Stimulated activated CD8-positive, alpha-beta memory T cell treated with anti-CD3 and anti-CD28 coated beads, Interleukin-4, amount 100 ng/mL, for 1 hour (primary cell): ENCODE measurements at places on chromosomes 7 and 10.

GRCh38 chr7:15891151-15891881, 204.8 kb upstream of the MEOX2 start:
- DNase-seq = no peak

GRCh38 chr10:8445353-8445752, 390.9 kb downstream of the GATA3 start:
- DNase-seq = no peak

DNA sequence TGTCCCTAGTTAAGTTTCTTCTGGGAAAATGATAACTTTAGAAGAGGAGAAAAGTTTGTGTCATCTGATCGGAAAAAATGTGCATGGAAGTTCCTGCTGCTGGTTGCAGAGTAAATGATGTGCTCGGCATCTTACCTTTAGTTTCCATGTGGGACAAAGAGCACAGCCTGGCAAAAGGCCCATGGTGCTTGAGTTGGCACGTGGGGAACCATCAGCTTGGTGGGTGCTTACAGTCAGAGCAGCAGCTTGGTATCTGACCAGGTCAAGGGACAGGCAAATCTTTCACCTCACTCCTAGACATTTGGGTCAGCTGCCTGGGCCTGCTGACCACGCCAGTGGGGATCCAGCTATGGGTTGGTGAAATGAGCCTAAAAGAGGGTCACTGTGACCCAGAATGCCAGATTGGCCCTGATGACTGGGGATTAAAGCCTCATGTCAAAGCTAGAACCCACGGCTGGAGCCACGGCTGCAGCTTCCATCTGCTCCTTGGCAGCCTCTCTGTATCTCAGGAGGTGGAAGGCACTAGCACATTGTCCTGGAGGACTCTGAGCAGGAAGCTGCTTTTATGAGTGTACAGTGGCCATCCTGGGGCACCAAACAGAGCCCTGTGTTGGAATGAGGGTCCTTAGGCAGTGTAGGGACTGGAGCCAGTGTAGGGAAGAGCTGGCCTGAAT, 24.7 kb downstream of the VWC2 start:
- no peak for DNase-seq

DNA sequence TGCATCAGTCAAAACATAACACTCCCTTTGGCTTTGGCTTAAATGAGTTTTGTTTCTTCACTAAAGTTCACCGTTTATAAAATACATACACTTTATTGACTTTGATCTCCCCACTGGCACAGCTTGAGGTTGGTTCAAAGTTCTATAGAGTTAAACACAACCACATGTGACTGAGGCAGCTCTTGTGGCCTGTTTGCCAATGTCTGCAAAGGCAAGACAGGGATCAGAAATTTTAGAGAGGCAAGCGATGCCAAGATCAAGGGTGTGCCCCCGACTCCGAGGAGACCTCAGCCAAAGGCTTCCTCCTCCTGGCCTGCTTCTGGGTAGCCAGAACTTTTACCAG, 129.8 kb upstream of the JCAD start:
- no peak for DNase-seq

- no peak for DNase-seq
Measured at GRCh38 chr10:34717429-34717828, 97.7 kb downstream of the PARD3 start.

DNA sequence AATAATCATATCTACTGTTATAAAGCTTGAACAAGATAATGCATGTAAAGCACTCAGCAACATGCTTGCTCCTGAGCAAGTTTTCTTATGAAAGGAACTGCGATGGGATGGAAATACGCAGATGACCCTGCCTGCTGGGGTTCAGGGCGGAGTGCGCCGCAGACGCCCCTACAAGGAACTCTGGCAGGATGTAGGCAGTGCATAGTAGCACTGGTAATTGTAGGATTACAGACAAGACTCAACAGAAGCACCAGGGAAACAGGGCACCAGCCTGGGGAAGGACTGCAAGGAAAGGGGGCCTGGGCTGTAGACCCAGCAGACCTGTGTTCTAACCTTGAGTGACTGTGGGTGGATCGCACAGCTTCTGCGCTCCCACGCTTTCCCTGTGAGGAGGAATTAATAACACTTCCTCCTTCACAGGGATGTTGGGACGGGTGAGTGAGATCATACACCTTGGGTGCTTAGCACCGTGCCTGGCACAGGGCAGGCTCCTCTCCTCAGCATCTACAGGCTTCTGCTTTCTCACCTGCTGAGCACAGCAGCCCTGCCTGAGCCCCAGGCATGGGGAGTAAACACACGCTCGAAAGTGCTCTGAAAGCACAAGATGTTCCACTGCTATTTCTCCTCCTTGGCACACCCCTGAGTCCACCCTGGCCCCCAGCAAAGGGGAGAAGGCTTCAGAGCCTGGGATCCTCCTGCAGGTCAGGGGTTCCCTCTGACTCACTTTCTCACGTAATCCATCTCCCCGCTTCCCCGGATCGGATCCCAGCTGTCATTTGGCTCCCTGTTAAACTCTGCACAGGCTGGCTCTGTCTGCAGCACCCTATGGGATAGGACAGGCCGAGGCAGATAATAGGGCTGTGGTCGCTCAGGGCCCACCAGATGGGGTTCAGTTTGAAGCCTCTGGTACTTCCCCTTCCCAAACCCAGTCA, 19.2 kb downstream of the ITPRIP start:
- DNase-seq = no peak

GRCh38 chr7:154347700-154348266, 295.6 kb downstream of the DPP6 start:
- no peak for DNase-seq

DNA sequence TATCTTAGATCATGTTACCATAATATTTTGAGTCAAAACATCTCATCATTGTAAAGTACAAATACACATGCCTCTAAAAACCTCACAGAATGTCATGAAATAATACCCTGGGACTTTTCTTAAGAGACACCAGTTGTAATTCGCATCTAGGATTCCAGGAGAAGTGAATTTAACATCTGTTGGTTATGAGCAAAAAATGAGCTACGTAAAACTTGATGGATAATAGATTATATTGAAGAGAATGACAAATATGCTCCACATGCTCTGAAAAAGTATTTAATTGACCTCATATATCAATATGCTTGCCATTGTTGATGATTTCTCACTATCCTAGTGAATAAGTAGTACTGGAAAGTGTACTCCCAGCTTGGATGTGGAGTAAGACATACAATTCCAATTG, 227.0 kb downstream of the BBS9 start:
- DNase-seq = no peak

GRCh38 chr10:21315645-21316220, 209.7 kb downstream of the SKIDA1 start:
- no peak for DNase-seq

GRCh38 chr10:108877095-108877561, 1046.2 kb downstream of the XPNPEP1 start:
- DNase-seq = no peak

DNA sequence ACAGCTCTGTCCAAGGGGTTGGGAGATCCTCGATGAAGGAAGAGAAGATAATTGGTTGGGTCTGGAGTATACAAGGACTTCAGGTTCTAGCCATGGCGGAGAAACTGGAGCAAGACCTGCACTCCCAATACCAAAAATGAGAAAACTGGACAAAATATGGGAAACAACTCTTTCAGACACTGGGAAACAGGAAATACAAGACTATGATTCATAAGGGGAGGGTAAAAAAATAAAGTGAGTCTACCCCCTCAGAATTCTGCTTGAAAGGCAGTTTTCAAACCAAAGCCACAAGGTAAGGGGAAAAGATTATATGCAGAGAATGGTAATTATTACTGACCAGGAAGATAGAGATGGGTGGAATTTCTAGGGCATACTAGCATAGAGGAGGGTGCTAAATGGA, 10.2 kb upstream of the SEC61G start:
- no peak for DNase-seq

DNA sequence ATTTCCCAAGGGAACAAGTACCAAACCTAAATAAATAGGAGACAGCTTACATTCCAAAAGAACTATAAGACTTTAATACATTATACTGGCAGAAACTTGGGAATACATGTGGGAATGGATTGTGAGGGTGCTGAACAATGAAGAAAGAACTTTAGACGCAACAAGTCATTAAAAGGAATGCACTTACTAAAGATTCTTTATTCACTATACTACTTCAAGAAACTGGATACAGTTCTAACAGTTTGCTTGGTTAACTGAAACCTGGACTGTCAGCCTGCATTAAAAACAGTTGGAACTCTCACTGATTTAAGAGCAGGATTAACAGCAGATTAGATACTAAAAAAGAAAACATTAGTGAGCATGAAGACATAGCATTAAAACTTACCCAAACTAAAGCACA, 12.0 kb downstream of the CACUL1 start:
- no peak for DNase-seq

DNA sequence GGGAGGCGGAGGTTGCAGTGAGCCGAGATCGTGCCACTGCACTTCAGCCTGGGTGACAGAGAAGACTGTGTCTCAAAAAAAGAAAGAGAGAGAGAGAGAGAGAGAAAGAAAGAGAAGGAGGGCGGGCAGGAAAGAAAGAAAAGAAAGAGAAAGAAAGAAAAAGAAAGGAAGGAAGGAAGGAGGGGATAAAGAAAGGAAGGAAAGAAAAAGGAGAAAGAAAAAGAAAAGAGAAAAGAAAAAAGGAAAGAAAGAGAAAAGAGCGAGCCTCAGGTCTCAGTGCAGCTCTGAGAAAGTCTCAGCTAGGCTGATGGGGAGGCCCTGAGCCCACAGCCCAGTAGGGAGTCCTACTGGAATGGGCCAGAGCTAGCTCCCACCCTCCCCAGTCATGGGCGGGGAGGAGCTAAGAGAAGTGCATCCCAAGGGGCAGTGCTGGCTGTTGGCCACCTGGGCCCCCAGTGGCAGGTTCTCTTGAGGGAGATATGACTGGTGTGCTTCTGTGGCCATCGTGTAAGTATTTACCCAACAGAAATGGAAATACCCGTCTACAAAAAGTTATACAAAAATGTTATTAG, 69.3 kb downstream of the ABRAXAS2 start:
- no peak for DNase-seq

DNA sequence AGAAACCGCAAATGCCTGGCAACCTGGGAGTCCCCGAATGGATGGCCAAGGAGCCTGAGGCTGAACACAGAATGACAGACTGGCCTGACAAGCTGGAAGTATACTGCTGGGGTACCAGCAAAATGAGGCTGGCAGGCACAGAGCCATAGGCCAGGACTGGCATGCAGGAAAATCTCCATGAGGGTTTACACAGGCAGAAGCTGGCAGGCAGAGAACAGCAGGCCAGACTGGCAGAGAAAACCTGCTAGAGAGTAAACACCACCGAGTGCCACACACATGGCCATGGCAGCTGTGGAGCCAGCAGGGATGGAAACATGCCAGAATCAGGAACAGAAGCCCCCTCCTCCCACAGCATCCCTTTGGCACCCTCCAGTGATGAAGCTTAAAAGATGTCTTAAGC, 63.4 kb downstream of the CRPPA start:
- no peak for DNase-seq

DNA sequence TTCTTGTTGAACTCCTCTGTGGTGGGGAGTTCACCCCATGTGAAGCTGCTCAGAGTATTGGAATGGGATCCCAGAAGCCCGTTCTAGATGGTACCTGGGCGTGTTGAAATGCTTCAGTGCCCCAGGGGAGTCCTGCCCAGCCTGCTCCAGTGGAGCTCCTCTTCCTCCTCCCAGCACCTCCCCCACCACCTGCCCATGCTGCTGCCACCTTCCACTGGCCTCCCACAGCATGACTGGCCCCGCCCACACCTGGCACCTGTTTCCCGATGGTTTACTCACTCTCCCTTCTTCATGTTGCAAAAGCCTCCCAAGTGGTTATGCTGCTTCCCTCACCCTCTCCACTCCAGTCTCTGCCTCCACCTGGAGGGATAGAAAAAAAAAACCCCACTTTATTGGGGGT, 32.2 kb upstream of the PCBD1 start:
- DNase-seq = no peak

DNA sequence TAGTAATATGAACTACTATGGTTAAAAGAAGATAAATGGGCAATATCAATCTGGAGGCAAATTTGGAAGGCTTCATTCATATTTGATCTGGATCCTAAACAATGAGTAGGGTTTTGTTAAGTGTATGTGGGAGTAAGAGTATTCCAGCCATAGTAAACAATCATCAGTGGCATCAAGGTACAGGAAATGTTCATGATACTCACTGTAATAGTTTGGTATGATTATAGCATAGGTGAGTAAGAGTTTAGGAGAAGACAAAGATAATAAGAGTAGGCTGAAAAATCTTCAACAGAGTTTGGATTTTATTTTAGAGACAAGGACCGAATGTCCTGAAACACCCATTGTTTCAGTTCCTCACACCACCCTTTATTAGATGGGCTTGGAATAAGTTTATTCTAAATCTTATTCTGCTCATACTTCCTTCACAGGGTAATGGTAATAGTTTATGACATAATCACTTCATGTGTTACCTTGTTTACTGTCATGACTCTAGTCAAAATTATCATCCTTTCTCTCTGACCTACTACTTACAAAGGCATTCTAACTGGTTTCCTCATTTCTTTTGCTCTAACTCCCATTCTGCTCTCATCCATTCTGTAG, 38.9 kb downstream of the BRAF start:
- no peak for DNase-seq

GRCh38 chr7:138091032-138091431, 14.8 kb downstream of the AKR1D1 start:
- DNase-seq = no peak

- no peak for DNase-seq
Measured at GRCh38 chr7:4957847-4958476, 1.0 kb downstream of the MMD2 start.
